Left colon (tissue), 2 donors: ENCODE measurements at places on chromosomes 4 and X.
A peak's percentile ranks its signal among the peaks of the same experiment; 100 is the strongest.

DNA sequence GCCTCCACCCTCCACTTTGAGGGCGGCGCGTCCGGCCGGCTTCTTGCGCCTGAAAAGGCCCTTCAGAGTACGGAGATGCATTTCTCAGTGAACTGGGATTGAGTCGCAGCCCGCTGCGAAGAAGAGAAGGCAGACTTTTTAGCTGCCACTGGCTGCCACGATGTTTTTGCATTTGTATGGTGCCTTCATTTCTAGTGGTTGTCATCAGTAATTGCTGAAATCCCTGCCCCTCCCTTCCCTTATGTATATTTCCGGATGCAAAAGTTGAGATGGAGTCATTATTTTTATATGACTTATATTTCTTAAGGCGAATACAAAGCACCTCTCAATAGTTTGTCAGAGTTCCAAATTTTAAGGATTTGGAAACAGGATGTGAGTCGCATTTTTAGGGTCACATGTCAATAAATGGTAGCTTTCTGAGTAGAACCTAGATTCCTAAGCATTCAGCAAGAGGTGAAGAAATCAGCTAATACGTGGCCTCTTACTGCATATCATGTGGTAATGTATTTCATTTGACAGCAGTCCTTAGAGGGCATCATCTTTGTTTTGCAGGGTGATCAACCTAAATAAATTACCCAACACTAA is 658 bp downstream of the ATP6AP2 start:
- no peak for DNase-seq

DNA sequence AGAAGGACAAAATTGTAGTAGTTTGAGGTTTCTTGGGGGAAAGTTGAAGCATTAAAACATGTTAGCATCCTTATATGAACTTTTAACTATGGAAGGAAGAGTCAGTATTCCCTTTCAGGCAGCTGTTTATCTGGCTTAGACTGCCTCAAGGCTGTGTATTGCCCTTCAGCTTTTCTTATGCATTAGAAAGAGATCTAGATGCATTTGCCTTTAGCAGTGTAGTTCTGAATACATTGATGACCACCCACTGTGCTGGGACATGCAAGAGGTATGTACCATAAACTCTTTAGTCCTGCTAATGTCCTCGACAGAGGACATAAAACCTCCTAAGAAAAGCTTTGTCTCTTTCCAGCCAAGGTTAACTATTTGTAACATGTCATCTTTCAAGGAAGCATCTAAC is 2.9 kb downstream of the FAM200B start:
- DNase-seq: no peak

- no peak for DNase-seq
Measured at GRCh38 chr4:127888559-127888958, 7.9 kb downstream of the PLK4 start.

GRCh38 chr4:45865781-45866180 is 258.1 kb downstream of the GABRG1 start:
- DNase-seq: no peak

DNA sequence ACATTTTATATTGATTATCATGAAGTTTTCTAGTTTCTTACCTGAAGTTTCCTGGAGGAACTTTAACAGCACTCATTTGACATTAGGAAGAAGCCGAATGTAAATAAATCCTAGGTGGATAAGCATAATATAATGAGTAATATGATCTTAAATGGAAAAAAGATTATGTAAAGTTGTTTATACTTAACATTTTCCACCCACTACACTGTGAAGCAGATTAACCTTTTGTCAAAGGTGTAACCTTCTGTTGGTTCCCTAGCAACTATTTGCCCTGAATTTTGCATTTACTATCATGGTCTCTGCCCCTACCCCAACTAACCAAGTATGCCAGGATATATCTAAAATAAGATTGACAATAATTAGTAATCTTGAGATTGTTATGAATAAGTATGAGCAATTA is at the start of gene UGT2A1:
UGT2A1 (minus strand) TSS at position 101 of the 400 bp plus-strand sequence. CDS start 5,603 bp downstream, outside the sequence.
- no peak for DNase-seq

- DNase-seq: peak; percentile 27
Measured at GRCh38 chrX:119015407-119016237, 41.2 kb downstream of the LONRF3 start.

DNA sequence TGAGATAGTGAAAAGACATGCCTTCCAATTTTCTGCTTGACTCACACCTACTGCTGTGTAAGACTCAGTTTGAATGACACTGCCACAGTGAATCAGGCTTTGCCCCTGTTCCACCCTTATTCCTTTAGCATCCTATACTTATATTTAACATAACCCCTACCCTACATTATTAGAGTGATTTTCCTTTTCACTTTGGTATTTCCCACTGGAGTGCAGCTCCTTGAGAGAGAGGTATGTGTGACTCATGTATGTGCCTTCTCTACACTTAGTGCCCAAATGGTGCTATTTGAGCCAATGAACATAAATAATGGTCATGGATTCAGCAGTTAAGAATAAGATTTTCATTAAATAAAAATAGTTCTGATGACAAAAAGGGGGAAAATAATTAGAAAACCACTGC is 69.5 kb downstream of the RRAGB start:
- DNase-seq: no peak

GRCh38 chr4:75834772-75835154 is 67.5 kb downstream of the PPEF2 start:
- no peak for DNase-seq

DNA sequence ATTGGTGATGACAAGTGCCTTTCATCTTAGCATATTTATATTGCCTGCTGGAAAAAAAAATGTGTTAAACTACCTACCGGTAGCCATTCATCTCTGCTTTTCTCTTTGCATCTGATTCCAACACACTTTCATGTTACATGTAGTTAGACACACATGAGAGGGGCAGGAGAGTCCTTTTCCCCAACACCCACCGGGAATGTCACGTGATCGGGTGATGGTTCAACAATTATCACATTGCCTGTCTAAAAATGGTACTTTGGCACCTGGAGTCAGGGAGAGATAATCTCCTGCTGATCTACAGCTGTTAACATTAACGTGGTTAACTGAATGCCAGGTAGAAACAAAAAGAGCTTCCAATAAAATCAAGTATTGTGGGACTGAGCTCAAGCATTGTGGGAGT is 19.6 kb upstream of the PBDC1 start:
- no peak for DNase-seq

DNA sequence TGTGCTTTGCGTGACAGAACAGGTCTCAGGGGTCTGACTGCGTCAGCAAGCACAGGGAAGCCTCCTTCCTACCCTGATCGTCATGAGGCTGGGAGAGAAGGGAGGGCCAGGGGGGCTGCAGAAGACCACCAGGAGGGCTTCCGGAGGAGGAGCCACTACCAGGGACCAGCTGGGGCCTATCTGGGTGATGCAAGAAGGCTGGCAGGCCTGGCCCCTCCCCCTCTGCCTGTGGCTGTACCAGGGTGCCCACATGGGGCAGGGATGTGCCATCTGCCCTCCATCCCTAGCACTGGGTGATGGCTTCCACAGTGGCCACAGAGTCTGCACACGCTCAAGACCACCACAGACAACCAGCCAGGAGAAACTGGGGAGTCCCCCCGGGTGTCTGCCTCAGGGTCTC is 116.4 kb upstream of the NKX1-1 start:
- DNase-seq: no peak

- DNase-seq: no peak
Measured at GRCh38 chr4:41285864-41286235, 29.1 kb downstream of the UCHL1 start.

DNA sequence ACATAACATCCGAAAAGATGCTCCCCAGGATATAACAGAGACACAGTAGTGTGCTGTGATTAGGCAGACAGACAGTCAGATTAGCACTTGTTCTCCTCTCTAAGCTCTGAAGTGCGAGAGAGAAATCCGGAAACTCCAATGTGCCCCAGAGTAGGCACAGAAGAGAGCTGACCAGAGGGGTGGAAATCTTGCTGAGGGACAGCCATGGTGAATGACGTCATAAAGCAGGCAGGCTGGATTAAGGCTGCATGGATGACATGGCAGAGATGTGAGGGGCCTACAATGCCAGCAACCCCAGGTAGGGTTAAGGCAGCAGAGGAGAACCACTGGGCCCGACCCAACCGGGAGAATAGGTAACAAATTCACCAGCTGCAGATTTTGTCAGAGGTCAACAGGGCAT is 53.3 kb downstream of the MEPE start:
- DNase-seq: no peak

DNA sequence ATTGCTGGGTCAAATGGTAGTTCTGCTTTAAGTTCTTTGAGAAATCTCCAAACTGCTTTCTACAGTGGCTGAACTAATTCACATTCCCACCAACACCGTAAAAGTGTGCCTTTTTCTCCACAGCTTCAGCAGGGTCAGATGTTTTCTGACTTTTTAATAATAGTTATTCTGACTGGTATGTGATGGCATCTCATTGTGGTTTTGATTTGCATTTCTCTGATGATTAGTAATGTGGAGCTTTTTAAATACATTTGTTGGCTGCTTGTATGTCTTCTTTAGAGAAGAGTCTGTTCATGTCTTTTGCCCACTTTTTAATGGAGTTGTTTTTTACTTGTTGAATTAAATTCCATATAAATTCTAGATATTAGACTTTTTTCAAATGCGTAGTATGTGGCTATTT is 257.5 kb upstream of the ANKRD50 start:
- DNase-seq: no peak

GRCh38 chr4:57137261-57137660 is 27.1 kb upstream of the IGFBP7 start:
- DNase-seq: no peak

- DNase-seq: no peak
Measured at GRCh38 chr4:186861317-186861716, 137.7 kb upstream of the FAT1 start.

DNA sequence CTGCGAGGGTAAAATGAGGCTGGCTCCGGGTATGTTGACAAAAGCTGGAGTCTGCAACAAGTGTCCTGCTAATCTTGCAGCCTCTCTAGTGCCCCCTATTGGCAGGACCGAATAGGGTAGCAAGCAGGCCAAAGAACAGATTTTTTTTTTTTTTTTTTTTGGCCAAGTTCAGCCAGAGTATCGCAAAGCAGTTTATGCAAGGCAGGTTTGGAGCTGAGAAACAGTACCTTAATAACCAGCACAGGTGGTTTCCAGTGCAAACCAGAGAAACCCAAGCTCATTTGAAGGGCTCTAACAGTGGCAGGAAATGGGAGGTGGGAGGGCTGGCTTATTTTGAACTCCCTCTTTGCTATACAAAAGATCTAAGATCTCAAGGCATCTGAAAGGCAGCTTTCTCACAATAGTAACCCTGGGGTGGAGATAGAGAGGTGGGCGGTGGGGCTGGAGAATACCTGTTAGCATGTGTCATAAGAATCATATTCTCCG is 38.2 kb upstream of the OCIAD2 start:
- peak; percentile 31 for DNase-seq

DNA sequence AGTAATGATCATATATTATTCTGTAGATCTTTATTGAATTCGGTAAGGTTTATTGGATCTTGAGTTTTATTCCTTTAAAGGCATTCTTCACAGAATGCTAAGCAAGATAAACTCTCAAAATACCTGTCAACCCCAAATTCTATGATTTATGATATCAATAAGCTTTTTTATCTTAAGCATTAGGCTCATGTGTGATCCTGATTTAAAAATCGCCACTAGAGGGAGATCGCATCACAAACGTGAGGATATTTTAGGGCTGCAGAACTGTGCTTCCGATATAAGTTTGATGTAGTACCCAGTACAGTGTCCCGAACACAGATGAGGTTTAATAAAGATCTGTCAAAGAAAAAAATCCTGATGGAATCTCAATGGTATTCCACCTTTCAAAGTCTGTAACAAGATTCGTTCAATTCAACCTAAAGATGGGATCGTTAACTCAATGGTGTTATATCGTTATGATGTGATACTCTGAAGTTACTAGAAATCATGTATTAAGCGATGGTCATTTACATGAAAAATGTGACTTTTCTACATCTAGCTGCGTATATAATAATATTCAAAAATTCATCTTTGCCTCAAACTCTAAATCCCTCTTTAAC is 169.0 kb downstream of the CORIN start:
- DNase-seq: no peak

DNA sequence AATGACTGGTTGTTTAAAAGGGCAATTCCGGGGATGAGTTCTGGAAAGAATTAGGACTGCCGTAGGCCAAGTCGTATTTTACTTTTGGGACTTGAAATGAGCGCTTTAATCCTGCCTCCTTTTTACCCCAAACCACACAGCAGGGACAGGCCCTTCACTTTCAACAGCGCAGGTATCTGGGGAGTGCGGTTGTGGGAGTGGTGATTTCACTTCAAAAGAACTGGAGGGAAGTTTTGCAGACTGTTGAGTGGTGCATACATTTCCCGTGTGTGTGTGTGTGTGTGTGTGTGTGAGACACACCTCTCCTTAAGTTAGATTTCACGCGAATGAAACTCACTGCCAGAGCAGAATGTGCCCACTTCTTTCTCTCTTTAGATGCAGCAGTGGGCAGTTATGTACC is 2.8 kb downstream of the NHS start:
- DNase-seq: no peak

DNA sequence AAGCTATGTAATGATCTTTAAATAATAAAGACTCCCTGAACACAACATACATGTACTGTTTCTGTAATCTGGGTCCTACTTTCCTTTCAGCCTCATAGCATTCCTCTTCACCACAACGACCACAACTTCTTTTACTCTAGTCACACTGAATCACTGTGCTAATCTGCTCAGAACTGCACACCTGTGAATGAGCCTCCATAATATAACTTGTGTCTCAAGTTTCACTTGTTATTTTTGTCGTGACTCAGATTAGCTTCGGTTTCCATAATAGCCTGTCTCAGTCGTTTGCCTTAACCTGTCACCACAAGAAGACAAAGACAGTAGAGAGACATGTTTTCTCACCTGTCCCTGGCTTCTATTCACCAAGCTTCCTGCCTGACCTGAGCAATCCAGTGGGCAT is 61.8 kb downstream of the MAGED1 start:
- DNase-seq: no peak

GRCh38 chrX:12263211-12263610 is 124.9 kb downstream of the FRMPD4 start:
- no peak for DNase-seq

GRCh38 chr4:110793381-110793801 is 170.5 kb upstream of the PITX2 start:
- DNase-seq: no peak

DNA sequence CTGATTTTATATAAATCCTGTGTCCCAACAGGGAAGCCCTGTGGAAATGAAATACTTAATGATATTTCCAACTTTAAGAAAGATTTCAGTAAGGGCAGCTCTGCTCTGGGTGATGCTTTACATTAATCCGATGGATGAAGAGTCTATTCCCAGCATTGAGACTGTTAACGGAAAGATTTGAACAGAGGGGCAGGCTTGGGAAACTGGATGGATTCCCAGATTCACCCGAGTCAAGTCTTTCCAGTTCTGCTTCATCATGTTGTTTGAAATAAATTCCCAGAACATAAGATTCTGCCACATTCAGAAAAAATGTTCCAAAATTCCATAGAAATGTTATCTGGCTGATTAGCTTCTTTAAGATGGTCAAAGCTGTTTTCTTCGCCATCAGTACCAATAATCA is 246.0 kb downstream of the FBXW7 start:
- DNase-seq: no peak
